ENCODE measurements at places on chromosomes 7 and 10.

DNA sequence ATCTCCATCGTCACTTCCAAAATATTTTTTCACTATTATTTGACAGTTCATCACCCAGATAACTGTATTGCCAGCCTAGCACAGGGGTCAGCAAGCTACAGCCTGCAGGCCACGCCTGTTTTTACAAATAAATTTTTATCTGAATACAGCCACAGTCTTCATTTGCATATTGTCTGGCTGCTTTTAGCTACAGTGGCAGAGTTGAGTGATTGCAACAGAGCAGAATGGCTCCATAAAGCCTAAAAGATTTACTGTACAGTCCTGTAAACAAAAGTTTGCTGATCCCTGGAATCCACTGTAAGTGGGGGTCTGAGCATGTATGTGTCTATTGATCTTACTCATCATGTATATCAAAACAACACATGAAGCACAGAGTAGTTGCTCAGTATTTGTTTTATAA lies 45.9 kb upstream of the GNAI1 start:
- H3K27me3 ChIP-seq, result no peaks in the 10 kb centered on the region
- no peaks in the 10 kb centered on the region for H3K4me1 ChIP-seq
- no peak overlapping the region for H3K4me3 ChIP-seq
- no peak overlapping the region for H3K27ac ChIP-seq

GRCh38 chr7:100428967-100429636 lies 529 bp upstream of the MEPCE start:
- H3K27me3 ChIP-seq, result peaks cover 3% of the 10 kb centered on the region
- H3K4me3 ChIP-seq, result peak overlapping the region; percentile 97
- H3K27ac ChIP-seq, result peak overlapping the region; percentile 100
- H3K36me3 ChIP-seq, result peaks cover 46% of the 10 kb centered on the region
- H3K4me1 ChIP-seq, result peaks cover 52% of the 10 kb centered on the region
- DNase-seq, result peak; percentile 100

- H3K36me3 ChIP-seq, result peaks cover 2% of the 10 kb centered on the region
- peak; percentile 18 for DNase-seq
- H3K27ac ChIP-seq, result peak overlapping the region; percentile 69
Measured at GRCh38 chr7:151038951-151039849, 9.1 kb upstream of the ASIC3 start.

DNA sequence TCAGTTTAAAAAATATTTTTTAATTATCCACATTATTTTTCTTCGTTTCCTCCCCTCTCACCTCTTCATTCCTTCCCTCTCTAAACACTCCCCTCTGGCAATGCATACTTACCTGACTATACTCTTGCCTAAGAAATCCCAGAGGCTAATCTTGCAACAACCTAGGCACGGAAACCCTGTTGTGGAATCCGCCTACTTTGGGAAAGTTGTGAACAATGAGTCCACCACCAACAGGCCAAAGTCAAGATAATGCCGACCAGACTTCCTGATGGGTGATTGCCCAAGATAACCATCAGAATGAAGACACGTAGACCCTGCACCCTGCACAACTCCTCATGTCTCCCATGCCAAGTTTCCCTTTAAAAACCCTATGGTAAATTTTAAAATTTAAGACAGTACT lies 521.5 kb downstream of the KIF20B start:
- no peaks in the 10 kb centered on the region for H3K27me3 ChIP-seq
- H3K27ac ChIP-seq, result no peak overlapping the region
- H3K36me3 ChIP-seq, result no peaks in the 10 kb centered on the region
- H3K4me3 ChIP-seq, result no peak overlapping the region

Measured in activated CD4-positive, alpha-beta T cell treated with anti-CD3 and anti-CD28 coated beads, Interleukin-2, amount 10 ng/mL, durations not matched to agents 7 days and 5 days (primary cell).